Esophagus mucosa (tissue), 1 donor: ENCODE measurements at places on chromosomes 1 and 21.

GRCh38 chr1:90850898-90851710, 134.0 kb upstream of the BARHL2 start:
- ATAC-seq, result peak; percentile 99

DNA sequence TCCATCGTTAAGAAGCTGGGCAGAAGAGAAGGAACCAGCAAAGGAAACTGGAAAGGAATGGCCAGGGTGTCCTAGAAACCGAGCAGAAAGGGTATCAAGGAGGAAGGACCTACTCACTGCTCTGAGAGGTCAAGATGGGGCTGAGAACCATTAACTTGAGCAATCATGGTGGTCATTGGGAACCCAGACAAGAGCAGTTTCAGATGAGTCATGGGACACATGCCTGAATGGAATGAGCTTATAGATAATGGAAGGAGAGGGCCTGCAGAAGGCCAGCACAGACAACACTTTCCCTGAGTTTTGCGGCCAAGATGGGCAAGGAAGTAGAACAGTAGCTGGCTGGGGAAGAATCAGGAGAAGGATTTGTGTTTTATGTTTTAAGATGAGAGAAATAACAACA, 383.2 kb downstream of the KIF26B start:
- ATAC-seq, result no peak

DNA sequence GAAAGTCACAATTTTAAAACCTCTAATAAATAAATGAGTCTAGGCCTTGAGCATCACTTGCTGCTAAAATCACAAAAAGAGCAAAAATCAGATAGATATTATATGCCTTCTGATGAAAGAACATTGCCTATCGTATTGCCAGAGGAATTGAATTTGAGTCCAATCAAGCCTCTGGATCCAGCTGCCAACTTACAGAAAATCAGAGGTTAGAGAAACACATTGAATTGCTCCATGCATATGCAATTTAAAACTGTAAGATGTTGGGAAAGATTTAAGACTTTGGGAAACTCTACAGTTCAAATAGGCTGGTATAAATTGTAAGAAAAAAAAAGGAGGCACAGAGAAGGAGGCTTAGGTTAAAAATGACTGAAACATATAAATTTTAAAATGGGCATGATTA, 93.5 kb downstream of the TM2D1 start:
- no peak for ATAC-seq

DNA sequence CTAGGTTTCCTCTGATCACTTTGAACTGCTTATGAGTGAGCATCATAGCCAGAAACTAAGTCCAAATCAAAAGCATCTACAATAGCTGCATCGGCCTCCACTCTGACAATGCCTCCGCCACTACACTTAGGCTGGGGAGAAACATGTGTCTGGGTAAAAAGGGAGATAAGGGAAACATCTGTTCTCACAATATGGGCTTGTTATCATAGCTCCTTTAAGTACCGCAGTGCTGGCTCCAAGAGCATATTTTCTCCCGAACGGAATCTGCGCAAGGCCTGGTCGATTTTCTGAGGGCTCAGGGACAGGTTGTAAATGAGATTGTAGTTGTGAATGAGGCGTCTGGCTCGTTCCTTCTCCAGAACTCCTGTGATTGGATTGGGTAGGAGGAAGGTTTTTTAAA, 63.9 kb upstream of the CYP2J2 start:
- no peak for ATAC-seq

DNA sequence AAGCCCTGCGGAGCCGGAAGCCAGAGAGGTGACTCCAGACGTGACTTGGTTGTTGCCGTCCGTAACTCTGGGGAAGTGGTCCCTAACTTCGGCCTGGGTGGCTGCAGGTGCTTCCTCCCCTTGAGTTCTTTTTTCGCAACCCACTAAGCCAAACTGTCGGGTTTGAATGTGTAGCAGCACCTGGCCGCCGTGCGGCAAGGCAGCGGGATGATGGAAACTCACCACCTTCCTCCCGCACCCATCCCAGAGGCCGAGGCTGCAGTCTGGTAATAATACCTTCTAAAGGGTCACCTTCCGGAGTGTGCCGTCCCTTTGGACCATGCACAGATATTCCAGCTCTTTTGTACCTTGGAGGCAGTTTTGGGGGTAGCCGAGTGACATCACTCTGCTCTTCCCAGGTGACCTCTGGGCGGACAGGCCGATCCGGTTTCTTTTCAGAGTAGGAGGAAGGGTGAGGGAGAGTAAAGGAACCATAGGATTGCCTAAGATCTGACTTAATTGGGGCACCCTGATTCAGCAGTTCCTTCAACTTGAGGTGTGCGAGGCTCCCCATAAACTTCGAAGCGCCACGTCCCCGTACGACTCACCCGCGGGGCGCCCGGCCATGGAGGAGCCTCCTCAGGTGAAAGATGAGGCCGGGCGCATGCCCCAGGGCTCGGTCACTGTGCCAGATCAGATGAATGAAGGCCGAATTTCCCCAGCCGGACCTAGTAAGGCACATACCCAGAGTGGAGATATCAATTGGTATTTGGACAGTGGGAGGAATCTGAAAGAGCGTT, 1.0 kb downstream of the KCNK1 start:
- ATAC-seq, result peak; percentile 92

DNA sequence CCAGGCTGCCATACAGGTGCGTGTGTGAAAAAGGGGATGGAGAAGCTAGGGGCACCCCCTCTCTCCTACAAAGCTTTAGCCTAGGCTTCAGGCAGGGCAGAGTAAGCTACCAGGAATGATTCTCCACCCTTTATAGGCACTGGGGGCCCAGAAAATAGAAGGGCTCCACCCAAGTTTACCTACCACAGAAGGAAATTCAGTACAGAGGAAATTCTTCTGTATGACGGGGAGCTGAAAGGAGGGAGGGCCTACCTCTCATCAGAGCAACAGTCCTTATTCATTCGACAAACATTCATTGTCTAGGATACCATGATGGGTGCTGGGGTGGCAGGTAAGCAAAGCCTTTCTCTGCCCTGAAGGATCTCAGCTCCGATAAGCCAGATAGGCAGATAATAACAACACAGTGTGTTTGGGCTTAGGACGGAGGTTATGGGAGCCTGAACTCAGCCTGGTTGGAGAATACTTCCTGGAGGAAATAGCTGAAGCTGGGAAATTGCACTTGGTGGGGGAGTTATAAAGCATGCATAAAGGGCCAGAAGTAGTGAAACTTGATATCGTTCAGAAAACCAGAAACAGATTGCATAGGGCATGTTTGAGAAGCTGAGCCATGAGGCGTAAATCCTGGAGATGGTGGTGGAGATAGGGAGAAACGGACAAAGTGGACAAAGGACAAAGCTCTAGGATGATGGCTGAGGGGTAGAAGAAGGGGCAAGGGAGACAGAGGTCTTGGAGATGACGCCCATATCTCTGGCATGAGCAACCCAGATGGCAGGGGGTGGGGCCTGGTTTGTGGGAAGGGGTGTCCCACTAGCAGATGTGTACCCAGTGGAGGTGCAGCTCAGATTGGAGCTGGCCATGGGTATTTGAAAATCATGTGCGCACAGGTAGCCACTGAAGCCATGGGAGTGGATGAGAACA, 5.3 kb upstream of the P3R3URF start:
- ATAC-seq, result no peak

DNA sequence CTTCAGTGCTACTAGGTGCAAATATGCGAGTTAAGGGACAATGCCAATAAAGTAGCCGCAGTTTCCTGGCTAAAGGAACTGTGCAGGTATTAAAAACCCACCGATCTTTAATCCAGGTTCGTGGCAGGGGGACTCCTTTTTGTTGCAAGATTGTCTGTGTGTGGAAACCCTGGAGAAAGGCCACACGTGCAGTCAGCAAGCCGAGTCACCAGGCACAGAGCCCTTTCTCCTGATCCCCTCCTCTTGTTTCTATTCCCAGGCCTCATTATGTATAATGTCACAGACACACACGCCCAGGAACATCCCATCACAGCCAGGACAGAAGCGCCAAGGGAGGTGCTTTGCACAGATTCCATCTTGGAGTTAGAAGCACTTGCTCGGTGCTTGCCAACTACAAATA, 528.9 kb downstream of the KIF26B start:
- no peak for ATAC-seq

GRCh38 chr1:220652995-220653394, 37.2 kb upstream of the C1orf115 start:
- ATAC-seq, result no peak
